MCF 10A (cell line): ENCODE measurements at places on chromosomes 2 and 18.

GRCh38 chr2:1609485-1610095 is 134.7 kb downstream of the PXDN start:
- no peak for DNase-seq

GRCh38 chr2:204860274-204860673 is 315.0 kb downstream of the PARD3B start:
- no peak for DNase-seq

- DNase-seq, result no peak
These were observed 153.2 kb upstream of the PTPRM start for GRCh38 chr18:7413906-7414305.

- DNase-seq, result peak; percentile 90
These were observed 38.9 kb downstream of the METAP1D start for GRCh38 chr2:172038604-172039003.

GRCh38 chr2:136376798-136377211 is 258.9 kb upstream of the CXCR4 start:
- no peak for DNase-seq

DNA sequence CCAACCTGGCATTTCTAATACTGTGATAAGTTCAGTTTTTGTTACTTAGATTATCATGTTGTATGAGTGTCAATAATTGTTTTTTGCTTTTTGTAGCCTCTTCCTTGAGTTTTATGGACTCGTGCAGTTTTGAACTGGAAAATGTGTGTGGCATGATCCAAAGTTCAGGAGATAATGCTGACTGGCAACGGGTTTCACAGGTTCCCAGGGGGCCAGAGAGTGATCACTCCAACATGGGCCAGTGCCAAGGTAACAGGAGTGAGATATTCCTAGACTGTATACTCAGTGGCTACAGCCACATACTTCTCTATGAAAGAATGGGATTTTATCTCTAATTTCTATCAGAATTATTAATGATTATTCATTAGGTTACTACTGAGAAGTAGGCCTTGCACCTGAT is 18.2 kb downstream of the MEP1B start:
- DNase-seq, result no peak

GRCh38 chr2:227939271-227940027 is 68.0 kb downstream of the DAW1 start:
- peak; percentile 78 for DNase-seq

- DNase-seq, result peak; percentile 62
These were observed 211.5 kb downstream of the SUCLG1 start for GRCh38 chr2:84247532-84247931.

DNA sequence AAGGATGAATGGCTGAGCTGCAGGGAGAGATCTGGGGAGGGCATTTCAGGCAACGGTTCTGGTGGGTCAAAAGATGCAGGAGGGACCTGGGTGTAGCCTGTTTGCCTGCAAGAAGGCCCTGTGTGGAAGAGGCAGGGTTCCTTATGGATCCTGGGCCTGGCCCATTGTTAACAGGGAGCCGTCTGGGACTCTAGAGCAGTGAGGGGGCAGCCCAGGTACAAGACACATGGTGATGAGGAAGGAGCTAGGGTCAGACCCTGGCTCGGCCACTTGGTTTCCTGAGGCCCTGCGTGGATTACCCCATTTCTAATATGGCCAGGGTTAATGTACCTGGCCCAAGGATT is 124.9 kb downstream of the GLI2 start:
- DNase-seq, result no peak

- peak; percentile 85 for DNase-seq
These were observed 17.4 kb downstream of the AGAP1 start for GRCh38 chr2:235511187-235511661.

DNA sequence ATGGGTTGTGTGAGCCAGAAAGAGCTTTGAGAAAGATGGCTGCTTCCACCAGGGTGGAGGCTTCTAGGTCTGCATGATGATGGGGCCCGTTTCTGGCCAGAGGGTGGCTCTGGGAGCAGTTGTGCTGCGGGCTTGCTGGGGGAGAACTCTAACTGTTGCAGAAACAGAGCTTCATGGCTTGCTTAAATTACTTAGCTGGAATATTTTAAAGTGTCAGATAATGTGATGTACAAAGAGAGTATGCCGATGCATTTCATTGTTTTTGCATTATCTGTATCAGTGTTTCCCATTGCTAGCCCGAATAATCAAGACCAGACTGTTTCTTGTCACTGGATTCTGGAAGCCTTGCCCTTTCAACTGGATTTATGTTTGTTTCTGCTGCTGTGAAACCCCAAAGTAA is 6.3 kb upstream of the DRC1 start:
- DNase-seq, result no peak

DNA sequence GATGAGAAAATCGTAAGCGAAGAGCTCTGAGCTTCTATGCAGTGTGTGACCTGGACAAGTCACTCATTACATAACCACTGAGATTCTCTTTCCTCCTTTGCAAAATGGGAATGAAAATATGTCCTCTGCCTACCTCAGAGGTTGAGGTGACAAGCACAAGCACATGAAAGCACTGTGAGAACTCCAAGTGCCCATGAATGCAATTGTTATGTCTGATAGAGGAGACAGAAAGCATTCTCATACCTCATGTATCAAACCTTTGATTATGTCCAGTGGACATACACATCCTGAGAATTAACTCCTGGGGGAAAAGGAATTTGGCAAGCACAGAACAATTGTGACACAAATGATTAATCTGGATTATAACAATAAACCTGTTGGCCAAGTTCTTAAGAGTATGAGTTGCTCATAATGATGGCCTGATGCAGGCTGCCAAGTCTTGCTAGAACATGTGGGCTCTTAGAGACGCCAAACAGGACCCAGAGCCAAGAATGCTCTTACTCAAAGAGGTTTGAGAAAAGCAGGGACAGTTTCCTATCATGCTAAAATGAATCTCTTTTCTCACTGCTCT is 8.5 kb upstream of the RMDN2 start:
- peak; percentile 98 for DNase-seq

GRCh38 chr18:74945774-74946545 is 263.0 kb downstream of the PTGR3 start:
- DNase-seq, result no peak

GRCh38 chr2:24228470-24228869 is 53.6 kb downstream of the FAM228A start:
- DNase-seq, result peak; percentile 23

- peak; percentile 76 for DNase-seq
These were observed 368.5 kb downstream of the LRRTM1 start for GRCh38 chr2:79935771-79936657.

GRCh38 chr2:26818255-26818654 is 29.7 kb upstream of the DPYSL5 start:
- no peak for DNase-seq

DNA sequence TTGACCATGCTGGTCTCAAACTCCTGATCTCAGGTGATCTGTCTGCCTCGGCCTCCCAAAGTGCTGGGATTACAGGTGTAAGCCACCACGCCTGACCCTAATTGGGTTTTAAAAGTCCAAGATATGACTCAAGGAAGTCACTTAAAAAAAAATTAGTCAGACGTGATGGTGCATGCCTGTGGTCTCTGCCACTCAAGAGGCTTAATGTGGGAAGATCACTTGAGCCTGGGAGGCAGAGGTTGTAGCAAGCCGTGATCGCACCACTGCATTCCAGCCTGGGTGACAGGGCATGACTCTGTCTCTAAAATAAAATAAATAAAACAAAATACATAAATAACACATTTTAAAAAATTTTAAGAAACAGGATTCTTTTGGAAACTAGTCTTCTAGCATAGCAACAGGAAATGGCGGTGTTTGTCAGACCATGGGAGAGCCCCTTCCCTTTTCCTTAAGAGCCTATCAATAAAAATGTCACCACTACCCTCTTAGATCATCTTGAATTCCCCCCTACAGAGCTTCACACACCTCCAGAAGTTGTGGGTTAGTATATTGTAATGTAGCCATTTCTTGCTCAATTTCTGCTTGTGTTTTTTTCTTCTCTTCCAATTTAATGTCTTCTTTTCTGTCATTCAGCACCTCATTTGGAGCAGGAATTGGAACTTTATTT is 20.1 kb downstream of the SFT2D3 start:
- DNase-seq, result no peak

GRCh38 chr2:46132996-46133395 is 164.2 kb upstream of the EPAS1 start:
- no peak for DNase-seq

GRCh38 chr2:106579750-106580197 is 92.6 kb downstream of the CD8B2 start:
- DNase-seq, result no peak

DNA sequence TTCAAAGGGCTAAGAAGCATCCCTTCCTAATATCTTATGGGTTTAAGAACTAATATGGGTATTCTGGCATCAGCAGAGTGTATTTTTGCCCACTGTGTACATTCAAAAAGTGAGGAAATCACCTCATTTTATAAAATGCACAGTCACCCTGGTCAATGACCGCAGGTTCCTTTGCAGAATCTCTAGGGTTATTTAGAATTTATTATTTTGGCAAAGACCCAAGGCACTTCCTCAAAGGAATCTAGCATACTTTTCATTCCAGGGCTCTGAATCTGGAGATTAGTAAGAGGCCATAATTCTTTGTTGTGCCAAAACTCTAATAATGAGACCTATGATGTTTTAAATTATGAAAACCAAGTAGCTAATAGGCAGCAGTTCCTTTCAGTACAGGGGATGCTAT is 27.2 kb upstream of the CDH2 start:
- DNase-seq, result peak; percentile 55

DNA sequence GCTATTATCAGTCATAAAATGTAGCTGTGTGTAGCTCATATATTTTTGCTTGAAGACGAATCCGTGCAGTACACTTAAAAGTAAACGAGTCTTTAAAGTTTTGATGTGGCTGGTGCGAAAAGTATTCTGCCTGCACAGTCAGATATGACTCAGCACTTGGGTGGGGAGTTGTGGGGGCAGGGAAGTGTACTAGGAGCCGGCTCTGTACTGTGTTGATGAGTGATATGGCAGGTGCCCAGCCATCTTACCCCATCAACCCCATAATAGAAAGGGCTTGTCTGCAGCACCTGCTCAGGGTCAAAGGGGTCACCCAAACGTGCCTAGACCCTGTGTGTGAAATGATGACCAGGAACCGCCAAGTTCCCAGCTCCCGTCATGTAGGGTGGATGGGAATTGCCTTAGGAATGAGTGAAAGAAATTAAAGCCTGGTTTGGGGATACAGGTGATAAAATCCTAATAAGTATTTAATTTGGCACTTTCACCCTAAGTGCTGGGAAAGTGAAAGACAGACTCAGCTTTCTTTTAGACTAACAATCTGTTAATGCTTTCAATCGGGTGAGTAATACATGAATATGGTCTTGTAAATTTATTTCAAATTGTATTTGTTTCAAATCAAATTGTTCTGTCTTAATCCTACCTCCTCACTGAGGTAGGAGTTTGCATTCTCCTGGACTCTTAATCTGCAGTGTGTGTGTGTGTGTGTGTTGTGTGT is 48.0 kb downstream of the BCL2L11 start:
- DNase-seq, result peak; percentile 76

- no peak for DNase-seq
These were observed 80.7 kb downstream of the L3MBTL4 start for GRCh38 chr18:6333981-6334380.

GRCh38 chr18:13427354-13427753 is 208.8 kb downstream of the LDLRAD4 start:
- no peak for DNase-seq

DNA sequence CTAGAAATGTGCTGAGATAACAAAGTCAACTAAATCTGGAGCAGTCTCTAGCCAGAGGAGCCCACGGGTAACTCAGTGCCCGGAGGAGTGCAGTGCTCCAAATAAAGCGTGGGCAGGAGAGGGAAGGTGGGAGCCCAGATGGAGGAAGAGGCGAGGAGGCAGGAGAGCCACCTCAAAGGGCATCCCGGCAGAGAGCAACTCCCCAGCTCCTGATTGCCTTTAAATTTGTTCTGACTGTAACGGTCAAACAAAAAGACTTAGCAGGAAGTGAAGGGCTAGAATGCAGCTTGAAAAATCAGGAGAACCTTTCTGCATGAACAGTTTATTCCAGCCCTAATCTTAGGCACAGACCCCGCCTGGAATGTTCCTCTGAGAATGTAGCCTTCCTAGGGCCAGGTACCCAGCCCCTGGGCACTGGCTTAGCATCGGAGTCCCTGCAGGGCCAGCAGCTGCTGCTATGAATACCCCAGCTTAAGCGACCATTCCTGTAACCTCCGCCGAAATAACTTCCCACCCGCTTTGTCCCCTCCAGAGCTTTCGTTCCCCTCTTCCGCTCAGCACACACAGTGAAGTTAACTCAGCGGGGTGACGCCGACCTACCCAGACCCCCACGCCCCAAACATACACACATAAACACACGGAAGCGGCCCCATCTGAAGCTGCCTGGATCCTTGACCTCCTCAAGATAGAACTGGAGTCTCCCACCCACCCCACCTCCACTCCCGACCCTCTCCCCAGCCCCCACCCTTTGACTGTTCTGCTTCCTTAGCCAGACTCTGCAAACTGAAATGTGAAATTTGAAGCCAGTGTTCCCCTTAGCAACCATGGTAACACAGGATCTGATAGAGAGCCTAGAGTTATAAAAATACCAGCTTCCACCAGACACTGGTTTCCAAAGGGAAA is 123.2 kb downstream of the SMAD7 start:
- no peak for DNase-seq

- no peak for DNase-seq
These were observed 46.7 kb upstream of the KCNF1 start for GRCh38 chr2:10864861-10865636.

GRCh38 chr2:47309952-47310800 is 92.8 kb upstream of the MSH2 start:
- peak; percentile 27 for DNase-seq
